ENCODE measurements at places on chromosomes 2 and 18.

- DNase-seq = no peak
These were observed 702 bp downstream of the LMAN1 start for GRCh38 chr18:59358414-59358711.

DNA sequence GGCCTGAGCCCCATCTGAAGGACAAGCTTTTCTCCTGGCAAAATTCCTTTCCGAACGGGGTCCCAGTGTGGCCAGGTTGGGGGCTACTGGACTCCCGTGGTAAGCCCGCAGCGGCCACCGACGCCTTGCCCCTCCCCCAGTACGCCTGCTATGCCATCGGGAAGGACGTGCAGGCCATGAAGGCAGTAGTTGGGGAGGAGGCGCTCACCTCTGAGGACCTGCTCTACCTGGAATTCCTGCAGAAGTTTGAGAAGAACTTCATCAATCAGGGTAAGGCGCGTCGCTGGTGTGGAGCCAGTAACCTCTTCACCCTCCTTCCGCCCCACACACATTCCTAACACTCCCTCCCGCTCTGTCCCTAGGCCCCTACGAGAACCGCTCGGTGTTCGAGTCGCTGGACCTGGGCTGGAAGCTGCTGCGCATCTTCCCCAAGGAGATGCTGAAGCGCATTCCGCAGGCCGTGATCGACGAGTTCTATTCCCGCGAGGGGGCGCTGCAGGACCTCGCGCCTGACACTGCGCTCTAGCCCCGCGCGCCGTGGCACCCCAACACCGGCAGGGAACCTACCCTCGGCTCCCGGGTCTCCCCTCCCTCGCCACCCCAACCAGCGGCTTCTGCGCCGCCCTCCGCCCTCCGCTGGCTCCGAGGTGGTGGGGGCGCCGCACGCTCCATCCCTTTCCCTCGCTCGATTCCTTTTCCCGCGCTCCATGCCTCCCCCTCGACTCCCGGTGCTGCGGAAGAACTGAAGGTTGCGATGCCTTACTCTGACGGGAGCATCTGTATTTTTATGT, 13.6 kb upstream of the ANKRD53 start:
- DNase-seq = peak; percentile 70

- no peak for DNase-seq
These were observed 15.3 kb downstream of the CELF4 start for GRCh38 chr18:37550118-37550875.

- no peak for DNase-seq
These were observed 281.3 kb downstream of the TDRD15 start for GRCh38 chr2:21404827-21405625.

GRCh38 chr2:197809064-197809463, 4.7 kb downstream of the PLCL1 start:
- DNase-seq = no peak

DNA sequence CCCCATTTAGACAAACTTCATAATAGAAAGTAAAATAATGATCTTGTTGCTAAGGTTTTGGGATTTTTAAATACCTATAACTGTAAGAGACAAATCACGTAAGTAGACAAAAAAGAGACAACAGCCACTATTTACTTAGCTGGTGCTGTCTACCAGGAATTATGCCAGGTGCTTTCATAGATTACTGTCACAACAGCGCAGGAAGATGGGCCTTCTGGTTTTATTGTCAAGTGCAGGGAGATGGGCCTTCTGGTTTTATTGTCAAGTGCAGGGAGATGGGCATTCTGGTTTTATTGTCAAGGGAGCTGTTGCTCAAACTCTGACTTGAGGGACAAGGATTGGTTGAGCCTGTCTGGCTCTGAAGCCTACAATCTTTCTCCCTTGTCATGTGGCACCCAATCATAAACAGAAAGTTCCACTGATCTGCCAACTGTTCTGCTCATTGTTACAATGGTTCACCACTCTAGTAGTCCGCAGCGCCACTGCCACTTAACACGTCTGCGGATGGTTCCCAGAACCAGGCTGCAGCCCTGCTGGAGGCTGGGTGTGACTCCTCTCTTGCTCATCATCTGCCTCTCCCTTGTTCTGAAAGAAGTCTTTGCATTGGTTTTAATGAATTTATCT, 95.0 kb downstream of the RNF144A start:
- DNase-seq = no peak

DNA sequence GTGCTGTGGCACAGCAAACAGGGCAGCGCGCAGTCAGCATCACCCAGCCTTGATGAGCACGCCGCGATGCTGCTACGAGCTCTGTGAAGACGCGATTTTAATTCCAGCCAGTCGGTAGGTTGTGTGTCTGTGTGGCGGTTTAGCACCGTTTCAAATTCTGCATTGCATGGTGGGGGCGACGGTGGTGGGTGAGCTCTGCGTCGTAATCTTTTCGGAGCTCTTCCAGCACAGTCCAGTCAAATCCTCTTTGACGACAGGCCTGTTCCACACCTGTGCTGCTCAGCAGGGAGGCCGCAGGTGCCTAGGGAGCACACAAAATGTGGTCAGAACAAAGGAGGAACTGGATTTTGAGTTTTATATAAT, 8.6 kb downstream of the ALLC start:
- no peak for DNase-seq

- no peak for DNase-seq
These were observed 92.8 kb downstream of the NFATC1 start for GRCh38 chr18:79488311-79489050.

GRCh38 chr2:187593697-187594096, 39.5 kb upstream of the TFPI start:
- DNase-seq = no peak

DNA sequence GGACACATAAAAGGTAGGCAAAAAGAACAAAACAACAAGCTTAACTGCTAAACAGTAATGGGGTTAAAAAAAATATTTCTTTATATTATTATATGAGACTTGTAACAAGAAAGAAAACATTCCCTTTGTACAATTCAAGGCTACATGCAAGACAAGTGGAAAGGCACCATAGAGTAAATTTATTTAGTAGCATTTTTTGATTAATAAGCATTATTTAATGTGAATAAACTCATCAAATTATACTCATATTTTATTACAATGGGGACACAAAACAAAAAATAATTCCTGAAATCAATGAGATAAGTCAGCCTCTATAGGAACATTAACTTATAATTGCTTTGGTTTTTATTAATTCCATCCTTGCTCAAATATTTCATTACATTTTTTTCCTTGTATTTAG, 809.2 kb downstream of the ERBB4 start:
- no peak for DNase-seq

DNA sequence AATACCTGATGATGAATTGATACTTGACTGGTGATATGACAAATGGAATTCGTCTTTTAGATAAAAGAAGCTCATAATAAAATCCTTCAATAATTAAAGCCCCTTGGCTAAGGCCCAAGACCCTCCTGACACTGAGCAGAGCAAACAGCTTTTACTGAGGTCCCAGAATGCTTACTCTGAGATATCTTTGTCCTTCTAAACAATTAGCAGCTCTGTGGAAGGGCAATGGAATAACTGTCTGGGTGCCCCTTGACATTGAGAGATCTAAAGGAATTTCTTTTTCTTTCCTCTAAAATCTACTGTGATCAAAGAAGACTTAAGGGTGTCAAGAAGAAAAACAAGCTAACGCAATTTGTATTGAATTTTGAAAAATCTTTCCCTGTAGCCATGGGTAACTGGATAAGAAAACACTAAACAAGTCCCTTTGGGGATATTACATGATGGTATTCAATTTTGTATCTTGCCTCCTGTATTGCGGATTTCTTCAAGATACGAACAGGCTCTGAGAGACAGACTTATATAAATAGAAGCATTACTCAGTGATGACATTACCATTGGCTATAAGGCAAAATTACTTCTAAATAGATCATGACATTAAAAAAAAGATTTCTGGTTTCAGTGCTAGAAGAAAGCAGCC, 128.8 kb downstream of the MREG start:
- DNase-seq = peak; percentile 50

DNA sequence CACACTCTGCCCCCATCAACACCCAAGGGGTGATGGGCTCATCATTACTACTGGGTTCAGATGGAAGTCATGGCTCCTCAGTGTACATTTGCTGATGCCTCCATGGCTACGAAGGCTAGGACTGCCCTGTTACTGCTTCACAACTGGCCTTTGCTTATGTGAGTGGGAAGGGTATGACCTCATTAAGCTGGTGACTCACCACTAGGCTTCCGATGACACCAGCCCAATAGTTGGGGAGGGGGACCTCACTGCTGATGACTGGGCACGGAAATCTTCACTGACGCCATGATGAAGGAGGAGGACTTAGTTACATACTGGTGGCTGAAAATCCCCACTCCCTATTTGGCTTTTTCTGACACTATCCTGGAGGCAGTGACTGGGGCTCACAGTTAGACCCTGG, 263.2 kb downstream of the CMPK2 start:
- DNase-seq = no peak

GRCh38 chr2:236631281-236631855, 61.7 kb downstream of the ACKR3 start:
- DNase-seq = peak; percentile 32

DNA sequence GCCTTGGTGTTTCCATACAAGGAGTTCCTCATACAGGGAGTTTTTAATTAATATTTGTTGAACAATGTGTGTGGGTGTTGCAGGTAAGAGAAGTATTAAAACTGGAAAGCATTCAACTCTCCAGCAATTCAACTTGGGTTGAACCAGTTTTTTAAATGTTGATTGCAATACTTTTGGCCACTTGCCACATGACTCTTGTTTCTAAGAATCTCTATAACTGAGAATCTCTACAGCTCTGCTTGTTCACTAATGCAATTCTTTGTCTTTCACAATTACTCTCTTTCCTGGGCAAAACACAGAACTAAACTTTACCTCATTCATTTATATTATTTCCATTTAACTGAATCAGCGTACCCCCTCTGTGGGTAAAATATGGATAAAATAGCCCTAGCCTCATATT, 429.4 kb downstream of the ARHGAP15 start:
- peak; percentile 49 for DNase-seq

DNA sequence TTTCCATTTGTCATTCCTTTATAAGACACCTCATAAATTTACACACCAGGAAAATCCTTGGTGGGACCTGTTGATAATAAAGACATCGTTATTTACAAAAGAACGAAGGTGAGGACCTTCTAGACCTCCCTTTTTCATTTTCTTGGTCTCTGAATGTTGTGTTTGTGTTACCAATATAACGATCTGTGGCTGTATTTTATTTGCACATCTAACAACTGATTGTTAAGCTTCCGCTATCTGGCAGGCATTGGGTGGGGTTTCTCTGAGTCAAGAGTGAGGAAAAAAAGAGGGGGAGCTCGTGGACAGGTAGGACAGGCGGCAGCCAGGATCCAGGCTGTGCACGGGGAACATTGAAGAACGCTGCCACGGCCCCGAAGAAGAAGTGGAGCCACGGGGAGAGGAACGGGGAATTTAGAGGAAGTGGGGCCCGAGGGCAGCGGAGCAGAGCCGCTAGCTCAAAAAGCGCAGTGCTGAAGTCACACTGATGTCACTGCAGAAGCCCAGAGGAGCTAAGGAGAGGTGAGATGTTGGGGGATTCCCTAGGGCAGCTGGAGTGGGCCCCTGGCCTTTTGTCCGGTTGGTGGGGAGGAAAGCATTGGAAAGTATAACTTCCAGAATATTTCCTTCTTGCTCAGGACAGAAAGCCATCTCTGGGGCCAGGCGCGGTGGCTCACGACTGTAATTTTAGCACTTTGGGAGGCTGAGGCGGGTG, 20.9 kb upstream of the DNMT3A start:
- peak; percentile 32 for DNase-seq

GRCh38 chr2:224875153-224875552, 159.0 kb upstream of the CCDC195 start:
- no peak for DNase-seq

GRCh38 chr2:238127165-238128060, 11.1 kb upstream of the KLHL30 start:
- DNase-seq = peak; percentile 53

- no peak for DNase-seq
These were observed 143.6 kb downstream of the RTP5 start for GRCh38 chr2:242012956-242013764.

DNA sequence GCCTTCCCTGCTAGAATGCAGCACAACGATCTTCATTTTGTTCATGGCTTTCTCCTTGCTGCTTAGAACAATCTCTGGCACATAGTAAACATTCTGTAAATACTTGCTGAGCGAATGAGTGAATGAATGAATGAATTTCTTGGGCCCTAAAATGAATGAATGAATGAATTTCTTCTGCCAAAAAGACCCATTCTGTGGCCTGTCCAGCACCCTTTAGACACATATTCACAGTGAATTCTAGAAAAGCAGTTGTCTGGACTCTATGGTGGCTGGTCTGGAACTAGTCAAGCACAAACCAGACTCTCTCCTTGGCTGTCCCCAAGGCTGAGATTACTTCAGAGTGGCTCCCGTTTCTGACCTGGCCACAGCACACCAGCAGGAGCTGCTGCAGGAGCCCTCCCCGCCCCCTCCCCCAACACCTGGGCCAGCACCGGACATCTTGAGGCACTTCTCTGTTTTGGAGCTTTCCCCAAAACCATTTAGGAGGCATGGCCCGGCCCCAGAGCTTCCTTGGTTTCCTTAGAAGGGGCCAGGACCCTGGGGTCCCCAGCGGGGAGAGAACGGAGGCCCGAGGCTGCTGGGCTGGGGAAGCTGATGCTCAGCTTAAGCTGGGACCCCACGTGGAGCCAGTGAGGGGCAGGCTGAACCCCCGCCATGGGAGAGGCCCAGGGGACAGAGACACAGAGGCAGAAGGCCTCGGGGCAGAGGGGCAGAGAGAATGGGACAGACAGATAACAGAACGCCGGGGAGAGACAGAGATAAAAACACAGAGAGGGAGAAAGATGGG, 159.0 kb downstream of the ZFP36L2 start:
- no peak for DNase-seq

DNA sequence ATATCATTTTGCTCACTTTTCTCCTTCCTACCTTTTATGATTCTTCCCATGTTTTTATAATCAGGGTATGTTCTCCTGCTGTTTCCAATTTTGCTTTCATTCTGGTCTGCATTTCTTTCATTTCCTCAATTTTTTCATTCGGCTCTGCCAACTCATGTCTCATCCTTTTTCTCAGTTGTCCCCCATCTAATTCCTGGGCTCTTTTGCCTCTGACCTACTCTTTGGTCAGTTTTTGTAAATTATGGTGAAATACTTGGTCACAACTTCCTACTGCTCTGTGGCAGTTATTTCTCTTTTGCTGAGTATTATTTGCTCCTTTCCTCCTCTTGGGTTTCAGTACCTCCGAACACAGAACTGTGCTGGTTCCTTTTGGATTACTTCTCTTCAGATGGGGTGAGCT, 27.5 kb downstream of the MYO7B start:
- no peak for DNase-seq

GRCh38 chr2:100924520-100925451, 77.3 kb upstream of the RPL31 start:
- no peak for DNase-seq

All from tongue (tissue), 3 donors.